ENCODE measurements at places on chromosomes 6 and 20. TPM values are rescaled to one million over a fixed set of nuclear protein-coding genes. Genes with fewer than 3 reads are reported as not detected.

DNA sequence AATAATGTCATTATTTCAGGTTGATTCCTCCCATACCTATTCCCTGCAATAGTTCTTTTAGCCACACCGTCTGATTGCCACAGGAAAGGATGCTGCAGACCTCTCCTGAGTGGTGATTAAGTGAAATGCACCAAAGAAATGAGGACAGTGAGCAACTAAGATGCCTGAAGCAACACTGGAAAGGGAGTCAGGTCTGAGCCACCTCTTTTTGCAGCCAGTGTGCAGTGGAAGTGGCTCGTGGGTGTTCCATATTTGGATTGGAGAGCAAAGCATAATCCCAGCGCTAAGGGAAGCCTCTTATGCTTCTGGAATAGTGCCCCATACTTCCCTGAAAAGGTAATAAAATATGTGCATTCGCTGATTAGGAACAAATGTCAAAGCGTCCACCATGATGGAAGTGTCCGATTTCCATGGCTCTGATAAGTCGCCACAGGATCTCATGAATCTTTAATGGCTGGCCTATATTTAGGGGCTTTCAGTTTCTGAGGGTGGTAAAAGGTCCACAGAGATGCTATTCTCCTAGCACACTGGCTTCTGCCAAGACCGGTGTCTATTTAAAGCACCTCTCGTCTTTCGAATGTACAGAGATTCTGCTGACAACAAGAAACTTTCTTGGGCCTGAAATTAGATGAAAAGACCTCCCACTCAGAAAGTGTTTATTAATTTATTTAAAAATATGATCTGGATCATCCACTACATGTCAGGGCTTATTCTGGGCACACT, 253.9 kb downstream of the SLC24A3 start:
- DNase-seq, result no peak

- no peak for DNase-seq
These were observed 586.8 kb downstream of the RFPL4B start for GRCh38 chr6:112933947-112934346.

WFDC5 gene
- total RNA-seq, result not detected

DNA sequence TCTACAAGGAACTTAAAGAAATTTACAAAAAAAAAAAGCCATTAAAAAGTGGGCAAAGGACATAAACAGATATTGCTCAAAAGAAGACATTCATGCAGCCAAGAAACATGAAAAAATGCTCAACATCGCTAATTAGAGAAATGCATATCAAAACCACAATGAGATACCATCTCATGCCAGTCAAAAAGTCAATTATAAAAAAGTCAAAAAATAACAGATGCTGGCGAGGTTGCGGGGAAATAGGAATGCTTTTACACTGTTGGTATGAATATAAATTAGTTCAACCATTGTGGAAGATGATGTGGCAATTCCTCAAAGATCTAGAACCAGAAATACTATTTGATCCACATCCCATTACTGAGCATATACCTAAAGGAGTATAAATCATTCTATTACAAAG, 411.9 kb upstream of the MARCKS start:
- no peak for DNase-seq

DNA sequence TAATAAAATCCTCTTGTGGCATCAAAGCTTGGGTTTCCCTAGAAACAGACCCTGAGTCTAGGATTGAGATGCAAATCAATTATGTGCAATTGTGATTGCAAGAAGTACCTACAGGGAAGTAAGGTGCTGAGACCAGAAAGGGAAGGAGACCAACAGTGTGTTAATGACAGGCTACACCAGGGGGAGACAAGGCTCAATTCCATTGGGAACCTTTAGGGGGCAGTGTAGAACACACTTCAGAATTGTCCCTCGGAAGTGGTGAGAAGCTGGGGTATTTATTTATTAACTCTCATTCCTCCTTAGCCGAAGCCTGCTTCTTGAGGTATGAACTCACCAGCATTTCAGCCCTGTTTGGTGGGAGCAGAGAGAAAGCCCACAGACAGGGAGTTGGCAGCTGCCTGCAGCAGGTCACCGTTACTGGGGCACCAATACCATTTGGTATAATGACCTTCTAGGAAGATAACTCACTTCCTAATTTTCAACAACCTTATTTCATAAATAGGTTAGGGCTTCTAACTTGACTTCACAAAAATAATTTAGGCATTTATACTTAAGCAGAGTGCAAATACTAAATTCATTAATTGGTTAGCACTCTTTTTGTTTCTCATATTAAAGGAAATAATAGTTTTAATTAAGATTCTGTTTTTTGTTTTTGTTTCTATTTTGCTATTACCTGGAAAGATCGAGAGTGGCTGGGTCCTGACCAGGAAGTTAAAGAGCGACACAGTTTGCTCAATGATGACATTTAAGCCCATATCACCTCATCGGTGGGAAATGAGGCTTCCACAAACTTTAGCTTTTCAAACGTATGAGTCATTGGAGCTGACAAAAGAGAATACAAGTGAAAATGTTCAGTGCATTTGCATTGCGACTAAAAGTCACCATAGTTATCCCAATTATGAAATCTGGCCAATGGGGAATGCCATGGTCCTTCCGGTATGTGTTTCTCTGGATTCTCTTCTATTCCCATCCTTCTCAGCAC, 94.8 kb downstream of the BTBD3 start:
- DNase-seq, result no peak

DNA sequence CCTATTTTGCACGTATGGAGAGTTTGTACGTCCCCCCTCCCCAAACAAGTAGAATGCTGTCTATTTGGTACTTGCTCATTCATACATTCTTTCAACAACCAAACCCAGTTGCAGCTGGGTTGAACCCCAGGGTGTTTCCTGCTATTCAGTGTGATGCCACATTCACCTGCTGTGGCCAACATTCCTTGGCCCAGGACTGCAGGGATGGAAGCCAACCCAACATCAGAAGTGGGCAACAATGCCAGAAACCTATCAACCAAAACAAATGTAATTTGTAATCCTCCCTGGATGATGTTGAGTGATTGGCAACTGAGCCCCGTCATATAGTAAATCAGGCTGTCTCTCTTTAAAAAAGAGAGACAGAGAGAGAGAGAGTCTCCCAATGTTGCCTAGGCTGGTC, 8.9 kb downstream of the NT5E start:
- no peak for DNase-seq

LY6G6F gene
- not detected for total RNA-seq

GRCh38 chr6:38708496-38708895, 5.6 kb upstream of the GLO1 start:
- DNase-seq, result no peak

DNA sequence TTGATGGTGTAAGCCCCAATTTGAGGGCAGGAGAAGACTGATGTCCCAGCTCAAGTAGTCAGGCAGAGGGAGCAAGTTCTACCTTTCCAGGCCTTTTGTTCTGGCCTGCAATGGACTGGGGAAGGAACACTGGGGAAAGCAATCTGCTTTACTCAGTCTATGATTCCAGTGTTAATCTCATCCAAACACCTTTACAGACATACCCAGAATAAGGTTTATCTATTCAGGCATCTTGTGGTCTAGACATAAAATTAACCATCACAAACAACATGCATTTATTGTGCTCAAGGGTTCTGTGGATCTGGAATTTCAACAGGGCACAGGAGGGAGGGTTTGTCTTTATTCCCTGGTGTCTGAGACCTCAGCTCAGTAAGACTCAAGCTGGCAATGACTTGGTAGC, 14.4 kb upstream of the RSPH3 start:
- no peak for DNase-seq

DNA sequence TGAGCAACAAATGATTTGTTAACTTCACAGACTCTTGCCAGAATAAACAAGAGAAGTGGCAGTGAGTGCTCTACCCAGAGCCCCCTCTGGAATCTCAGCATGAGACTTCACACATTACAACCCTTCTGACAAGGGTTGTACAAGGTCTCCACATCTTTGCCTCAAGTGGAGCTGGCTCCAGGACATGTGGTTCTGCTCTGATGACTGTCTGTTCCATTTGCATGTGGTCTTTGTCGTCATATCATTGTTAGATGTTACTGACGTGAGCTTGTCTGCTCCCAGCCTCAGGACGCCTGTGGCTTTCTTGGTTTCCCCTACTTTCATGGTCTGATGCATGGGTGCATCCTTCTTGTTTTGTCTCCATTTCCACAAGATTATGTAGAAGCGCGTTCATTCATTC, 115.0 kb downstream of the SLC24A3 start:
- DNase-seq, result no peak

DNA sequence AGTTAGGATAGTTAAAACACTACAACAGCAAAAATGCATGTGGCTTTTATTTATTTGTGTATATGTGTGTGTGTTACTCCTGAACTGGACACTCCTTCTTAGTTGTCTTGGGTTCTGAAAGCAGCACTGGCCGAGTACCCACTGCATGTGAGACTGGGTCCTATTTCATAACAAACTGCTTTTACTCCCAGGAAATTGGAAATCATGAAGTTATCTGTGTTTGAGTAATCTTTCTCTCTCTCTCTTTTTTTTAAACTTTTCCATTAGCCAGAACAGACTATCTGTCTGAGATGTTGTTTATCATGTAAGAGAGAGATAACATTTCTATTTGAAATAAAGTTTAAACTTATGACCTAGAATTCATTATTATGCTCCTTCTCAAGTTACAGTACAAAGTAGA, 110.4 kb downstream of the LIN28B start:
- no peak for DNase-seq

EDN3 gene
- total RNA-seq, result not detected

DEFB116 gene
- total RNA-seq, result not detected

COL21A1 gene
- total RNA-seq, result 20.0 TPM

- no peak for DNase-seq
These were observed 19.2 kb upstream of the SSR1 start for GRCh38 chr6:7332090-7332745.

C20orf173 gene
- not detected for total RNA-seq

DEFB121 gene
- total RNA-seq, result not detected

SLC29A1 gene
- 170 TPM for total RNA-seq

GRCh38 chr6:113488812-113489685, 368.1 kb upstream of the MARCKS start:
- no peak for DNase-seq

DNA sequence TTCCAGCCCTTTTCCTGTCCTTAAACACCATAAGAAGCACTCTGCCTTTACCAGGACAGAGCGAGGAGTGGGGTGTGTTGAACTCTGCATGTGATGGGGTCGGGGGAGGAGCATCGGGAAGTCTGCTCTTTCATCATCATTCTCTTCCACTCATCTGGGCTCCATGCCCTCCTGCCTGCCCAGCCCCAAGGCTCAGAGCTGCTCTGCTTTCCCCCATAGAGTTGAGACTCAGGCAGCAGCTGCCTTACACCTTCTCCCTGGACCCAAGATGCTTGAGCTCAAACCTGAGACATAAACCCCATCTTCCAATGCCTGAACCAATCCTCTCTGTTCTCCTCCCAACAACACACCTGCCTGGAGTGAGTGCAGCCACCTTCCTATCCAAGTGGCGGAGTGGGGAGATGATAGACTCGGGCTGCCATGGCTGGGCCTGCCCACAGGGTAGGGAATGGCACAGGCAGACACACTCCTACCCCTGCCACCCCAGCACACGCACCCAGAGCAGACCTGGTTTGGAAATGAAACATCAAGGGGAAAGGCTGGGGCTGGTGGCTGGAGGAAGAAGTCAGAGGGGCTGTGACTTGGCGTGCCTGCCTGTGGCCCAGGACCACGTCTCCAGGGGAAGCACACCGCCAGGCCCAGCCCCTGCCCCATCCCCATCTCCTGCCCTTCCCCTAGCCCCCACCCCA, 28.4 kb downstream of the TFEB start:
- no peak for DNase-seq

DNA sequence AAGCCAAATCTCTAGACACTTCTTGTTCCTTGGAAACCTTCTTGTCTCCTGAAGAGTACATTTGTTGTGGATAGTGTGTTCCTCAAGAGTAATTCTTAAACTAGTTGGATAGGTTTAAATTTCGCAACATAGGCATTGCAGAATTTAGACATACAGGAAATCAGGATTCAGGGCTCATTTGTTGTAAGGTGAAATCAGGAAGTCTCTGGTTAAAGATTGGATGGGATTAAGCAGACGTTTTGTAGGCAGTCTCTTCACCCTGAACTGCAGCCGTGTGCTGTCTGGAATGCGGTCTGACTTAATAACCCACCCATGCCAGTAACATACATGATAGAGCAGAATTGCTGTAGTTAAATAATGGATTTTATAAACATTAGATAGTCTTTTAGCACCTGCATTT, 21.7 kb downstream of the HIVEP1 start:
- no peak for DNase-seq

- DNase-seq, result no peak
These were observed 26.9 kb upstream of the CHMP4B start for GRCh38 chr20:33784225-33784624.

TGM3 gene
- total RNA-seq, result not detected

GRCh38 chr20:23856226-23856625, 23.3 kb downstream of the CST5 start:
- no peak for DNase-seq

RSPH9 gene
- 0.11 TPM for total RNA-seq

Data from Right ventricle myocardium inferior (tissue), 1 donor.